Mammary epithelial cell (primary cell): ENCODE measurements at places on chromosomes 2 and 18. TPM values are rescaled to one million over a fixed set of nuclear protein-coding genes. Genes with fewer than 3 reads are reported as not detected.

Gene SDC1
- 574 TPM for total RNA-seq

Gene CNDP1
- not detected in 2 replicates for total RNA-seq

Gene CD8B
- not detected for total RNA-seq

DNA sequence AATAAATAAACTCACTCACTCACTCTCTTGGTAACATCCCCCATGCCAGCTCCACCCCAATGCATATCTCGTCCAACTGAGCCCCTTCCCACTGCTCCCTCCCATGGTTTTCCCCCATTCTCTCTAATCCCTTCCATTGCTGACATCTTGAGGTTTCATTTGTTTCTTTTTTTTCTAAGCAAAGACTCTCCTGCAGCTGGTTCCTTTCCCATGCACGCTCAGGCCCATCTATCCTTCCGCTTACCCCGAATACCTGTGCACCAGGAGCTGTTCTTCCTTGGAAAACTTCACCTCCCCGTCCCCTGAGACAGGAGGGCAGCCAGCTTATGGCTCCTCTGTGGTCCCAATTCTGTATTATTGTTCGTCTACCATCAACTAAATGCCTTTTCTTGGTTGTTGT lies 41.7 kb upstream of the IGFBP2 start:
- DNase-seq = no peak

DNA sequence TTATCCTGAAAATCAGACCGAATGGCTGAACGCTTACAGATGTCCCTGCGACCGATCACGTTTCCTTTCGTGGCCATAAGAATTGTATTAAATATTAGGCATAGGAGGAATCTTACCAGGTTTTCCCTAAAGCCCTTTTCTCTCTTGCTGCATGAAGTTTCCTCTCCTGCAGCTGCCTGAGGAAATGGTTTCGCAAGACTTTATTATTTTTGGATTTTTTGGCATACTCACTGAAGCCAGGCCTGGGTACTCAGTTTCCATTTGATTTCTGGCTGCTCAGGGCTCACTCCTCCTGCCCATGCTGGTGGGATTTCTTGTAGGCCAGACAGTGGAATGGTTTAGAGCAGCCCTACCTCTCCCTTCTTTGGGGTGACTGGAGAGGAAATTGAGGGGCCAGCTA lies 114.0 kb downstream of the KLHL29 start:
- DNase-seq = no peak

DNA sequence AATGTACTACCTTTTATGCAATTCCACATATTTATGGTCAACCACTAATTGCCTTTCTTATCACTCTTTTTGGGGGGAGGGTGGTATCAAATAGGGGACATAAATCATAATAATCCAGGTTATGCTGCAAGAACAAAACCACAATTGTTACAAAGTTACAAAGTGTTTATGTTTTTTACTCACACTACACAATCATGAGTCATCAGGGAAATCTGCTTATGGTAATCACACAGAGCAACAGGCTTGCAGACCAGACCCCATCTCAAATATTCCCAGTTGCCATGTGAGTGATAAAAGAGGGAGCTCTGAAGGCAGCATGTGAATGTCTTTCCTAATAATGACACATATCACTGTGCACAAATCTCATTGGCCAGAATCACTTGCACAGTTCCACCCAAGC lies 304.7 kb upstream of the TMEFF2 start:
- peak; percentile 51 for DNase-seq

DNA sequence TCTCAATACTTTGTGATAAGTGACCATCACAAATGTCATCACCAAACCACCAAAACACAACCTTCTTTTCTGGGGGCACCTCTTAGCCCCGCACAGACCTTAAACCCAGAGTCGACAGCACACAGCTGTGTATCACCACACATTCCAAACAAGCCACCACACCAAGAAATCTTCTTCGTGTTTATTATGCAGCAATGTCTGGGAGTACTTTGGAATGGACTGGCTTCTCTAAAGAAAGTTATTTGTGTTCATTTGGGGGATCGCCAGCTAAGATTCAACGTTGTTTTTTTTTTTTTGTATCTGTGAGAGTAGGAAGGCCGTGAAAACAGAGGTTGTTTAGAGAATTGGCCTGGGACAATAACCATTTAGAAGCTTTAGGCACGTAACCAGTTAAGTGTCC lies 1.1 kb upstream of the MTA3 start:
- DNase-seq = no peak

GRCh38 chr2:5215989-5216607 lies 476.1 kb upstream of the SOX11 start:
- DNase-seq = no peak

GRCh38 chr2:147488472-147488871 lies 356.4 kb upstream of the ACVR2A start:
- DNase-seq = no peak

GRCh38 chr2:96509114-96509846 lies 4.1 kb upstream of the NEURL3 start:
- peak; percentile 75 for DNase-seq

GRCh38 chr2:96537066-96537733 lies 648 bp downstream of the ARID5A start:
- peak; percentile 70 for DNase-seq
